ENCODE measurements at places on chromosomes 16 and 17.

DNA sequence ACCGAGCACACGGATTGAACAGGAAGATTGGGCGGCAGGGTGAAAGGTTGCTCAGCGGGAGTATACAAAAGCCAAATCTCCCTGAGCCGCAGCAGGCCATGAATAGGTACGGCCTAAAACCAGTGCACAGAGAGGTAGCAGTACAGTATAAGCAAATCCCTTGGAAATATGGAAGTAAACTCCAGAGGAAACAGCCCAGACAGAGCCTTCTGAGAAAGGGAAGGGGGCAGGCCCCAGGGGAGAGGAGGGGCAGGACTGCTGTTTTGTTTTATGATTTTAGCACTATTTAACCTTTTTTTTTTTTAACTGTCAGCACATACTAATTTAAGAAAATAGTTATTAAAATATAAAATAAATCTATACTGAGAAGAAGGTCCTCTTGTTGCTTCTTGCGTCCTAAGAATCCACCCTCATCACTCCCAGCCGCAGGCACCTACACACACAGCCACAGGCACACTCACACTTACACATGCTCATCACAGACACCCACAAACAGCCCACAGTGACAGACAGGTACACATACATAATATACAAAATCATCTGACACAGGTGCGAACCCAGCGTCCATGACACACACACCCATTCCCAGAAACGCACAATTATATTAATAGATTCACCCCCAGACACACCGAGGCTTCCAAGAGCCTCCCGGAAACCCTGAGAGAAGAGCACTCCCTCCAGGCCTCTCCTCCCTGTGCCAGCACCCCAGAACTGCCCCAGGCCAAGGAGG lies 12.8 kb downstream of the PLXDC1 start:
- no peak for DNase-seq

- no peak for DNase-seq
These were observed 19.3 kb downstream of the UNK start for GRCh38 chr17:75803883-75804282.

DNA sequence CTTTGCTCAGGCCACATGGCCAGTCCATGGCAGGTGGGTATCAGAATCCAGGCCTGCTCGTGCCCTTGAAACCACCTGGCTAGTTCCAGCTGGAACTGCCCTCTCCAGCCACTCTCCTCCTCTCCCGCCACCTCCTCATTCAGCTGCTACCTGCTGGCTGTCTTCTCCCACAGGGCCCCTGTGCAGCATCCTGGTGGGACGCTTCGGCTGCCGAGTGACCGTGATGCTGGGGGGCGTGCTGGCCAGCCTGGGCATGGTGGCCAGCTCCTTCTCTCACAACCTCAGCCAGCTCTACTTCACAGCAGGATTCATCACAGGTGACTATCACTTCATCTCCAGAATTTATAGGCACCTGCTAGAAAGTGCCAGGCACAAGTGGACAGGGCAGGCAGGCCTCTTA lies 10.1 kb downstream of the SLC16A5 start:
- no peak for DNase-seq

- DNase-seq, result no peak
These were observed 1.7 kb downstream of the TNFRSF13B start for GRCh38 chr17:16969931-16970906.

GRCh38 chr16:11379420-11379819 lies 34.2 kb downstream of the RMI2 start:
- no peak for DNase-seq

DNA sequence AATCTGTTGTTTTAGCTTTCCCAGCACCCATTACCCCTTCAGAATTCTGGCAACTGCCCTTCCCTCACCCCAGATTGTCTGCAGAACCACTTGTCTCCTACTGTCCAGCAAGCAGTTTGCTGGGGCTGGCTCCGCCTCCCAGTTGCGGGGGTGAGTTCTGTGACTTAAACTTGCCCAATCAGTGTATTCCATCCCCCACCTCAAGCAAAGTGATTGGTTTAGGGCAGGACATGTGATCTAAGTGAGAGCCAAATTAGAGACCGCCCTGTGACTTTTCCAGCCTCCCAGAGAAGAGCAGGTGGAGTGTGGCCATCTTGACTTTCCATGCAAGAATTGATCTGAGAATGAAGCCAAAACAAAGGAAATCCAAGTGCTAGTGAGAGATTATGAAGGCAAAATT lies 22.7 kb upstream of the SRCIN1 start:
- peak; percentile 66 for DNase-seq

- DNase-seq, result peak; percentile 41
These were observed 59.1 kb upstream of the CLEC18B start for GRCh38 chr16:74480150-74481029.

DNA sequence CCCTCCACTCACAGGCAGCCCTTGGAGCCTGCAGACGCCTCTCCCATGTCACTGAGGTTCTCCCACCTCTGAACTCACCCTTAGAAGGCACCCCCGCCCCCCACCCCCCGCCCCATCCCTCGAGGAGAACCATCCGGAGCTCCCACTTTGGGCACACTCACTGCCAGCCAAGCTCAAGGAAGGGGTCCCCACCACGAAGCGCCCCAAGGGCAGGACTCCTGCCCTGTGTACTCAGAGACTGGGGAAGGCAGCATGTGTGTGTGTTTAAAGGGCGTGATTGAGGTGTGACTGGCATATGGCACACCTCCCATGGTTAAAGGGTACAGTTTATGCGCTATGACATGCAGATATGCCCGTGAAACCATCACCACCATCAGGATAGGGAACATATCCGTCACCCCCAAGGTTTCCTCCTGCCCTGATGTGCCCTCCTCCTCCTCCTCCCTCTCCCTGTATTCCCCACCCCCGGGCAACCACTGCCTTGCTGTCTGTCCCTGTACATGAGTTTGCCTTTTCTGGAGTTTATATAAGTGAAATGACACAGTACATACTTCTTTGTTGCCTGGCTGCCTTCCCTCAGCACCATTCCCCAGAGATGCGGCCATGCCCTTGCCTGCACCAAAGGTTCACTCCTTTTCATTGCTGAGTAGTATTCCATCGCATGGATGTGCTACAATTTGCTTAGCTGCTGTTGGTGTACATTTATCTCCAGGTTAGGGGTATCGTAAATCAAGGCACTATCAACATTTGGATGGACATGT lies 14.0 kb upstream of the RBFOX3 start:
- DNase-seq, result peak; percentile 3

GRCh38 chr16:55184052-55184451 lies 140.0 kb upstream of the IRX6 start:
- peak; percentile 23 for DNase-seq

GRCh38 chr17:20896153-20896649 lies 146.6 kb downstream of the USP22 start:
- peak; percentile 3 for DNase-seq

DNA sequence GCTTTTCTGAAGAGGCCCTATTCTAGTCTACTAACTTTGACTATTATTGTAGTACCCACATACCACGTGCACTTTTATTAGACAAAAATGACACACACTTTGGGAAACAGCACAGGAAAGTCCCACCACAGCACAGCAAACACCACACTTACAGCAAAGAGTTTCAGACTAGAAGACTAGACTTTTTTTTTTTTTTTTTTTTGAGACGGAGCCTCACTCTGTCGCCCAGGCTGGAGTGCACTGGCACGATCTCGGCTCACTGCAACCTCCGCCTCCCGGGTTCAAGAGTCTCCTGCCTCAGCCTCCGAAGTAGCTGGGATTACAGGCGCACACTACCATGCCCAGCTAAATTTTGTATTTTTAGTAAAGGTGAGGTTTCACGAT lies 20.1 kb downstream of the YWHAE start:
- no peak for DNase-seq

DNA sequence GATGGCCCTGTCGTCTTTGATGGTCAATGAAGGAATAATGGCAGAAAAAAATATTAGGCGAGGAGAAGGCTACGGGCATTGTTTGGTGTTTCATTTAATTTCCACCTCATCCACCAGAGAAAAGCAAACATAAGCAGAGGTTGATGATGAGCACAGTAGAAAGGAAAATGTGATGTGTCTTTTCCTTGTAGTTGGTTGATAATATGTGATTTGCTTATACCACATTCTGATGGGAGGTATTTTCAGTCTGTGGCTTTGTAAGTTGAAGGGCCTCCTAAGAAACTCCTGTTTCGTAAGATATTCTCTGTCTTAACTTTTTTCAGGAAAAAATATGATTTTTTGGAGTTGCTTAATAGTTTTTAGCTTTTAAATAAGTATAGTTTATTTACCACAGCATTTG lies 215.7 kb downstream of the PRKCA start:
- no peak for DNase-seq

DNA sequence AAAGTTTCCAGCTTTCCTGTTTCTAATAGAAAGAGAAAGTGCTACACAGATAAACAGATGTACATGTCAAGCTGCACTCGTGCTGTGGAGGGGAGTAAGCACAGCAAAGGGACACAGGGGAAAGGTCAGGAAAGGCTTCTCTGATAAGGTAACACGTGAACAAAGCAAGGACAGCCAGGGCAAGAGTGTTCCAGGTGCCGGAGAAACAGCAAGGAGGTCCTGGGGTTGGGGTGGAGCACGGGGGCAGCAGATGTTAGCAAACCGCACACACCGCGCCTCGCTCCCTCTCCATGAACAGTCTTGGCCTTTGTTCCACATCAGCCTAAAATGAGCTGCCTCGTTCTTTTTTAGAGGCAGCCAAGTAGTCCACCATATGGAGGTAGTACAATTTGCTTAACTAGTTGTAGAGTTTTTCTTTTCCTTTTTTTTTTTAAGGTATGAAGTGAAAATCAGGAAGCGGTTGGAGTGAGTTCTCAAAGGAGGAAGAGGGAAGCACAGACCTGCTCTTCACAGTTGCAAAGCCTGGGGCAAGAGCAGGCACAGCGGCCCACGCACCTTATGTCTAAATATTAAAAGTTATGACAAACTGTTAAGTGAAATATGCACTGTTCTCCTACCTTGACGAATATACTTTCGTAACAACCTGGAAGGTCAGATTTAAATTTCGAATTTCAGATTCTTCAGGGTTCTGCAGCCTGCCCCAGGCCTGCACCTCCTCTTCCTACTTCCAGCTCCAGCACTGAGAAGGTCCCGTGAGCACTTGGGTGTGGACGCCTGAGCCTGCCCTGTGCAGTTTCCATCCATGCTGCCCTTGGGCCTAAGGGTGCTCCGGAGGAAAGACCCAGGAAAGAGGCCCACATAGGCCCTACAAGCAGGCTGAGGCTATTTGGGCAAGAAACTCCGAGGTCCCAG lies 41.5 kb upstream of the RPH3AL start:
- no peak for DNase-seq

Measured in iPS-NIHi11 (cell line).